CMK (cell line): ENCODE measurements at places on chromosomes 2 and 18.

GRCh38 chr2:164624316-164624715, 3.0 kb upstream of the GRB14 start:
- DNase-seq, result no peak

DNA sequence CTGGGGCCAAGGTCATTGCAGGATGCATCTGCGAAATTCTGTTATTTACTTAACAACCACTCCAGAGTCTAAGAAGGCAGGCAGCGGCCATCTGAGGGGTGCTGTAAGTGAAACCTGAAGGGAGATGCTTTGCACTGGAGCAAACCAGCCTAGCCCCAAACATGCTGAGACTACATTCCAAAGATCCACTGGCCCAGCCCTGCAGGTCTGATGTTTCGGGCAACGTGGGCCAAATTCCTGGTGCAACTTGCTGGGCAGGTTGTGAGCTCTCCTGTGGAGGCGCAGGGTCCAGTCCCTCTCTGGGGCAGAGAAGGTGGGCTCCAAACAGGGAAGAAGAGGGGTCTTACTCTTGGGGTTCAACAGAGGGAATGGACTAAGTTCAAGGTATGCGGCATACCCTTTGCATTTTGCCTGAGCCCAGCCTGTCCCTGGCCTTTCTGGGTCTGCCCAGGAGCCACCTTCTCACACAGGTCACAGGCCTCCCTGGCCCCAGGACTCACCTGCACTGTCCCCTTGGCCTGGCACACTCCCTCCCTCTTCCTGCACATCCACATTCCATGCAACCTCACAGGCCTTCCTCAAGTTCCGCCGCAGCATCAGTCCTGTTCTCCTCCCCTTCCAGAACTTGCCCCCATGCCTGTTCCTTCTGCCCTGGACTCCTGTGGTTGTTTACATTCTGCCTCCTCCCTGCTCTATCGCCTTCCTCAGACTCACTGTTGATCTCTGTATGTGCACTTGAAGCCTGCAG, 5.1 kb upstream of the MAL start:
- DNase-seq, result no peak

- DNase-seq, result no peak
These were observed 214.3 kb upstream of the APCDD1 start for GRCh38 chr18:10239991-10240634.

DNA sequence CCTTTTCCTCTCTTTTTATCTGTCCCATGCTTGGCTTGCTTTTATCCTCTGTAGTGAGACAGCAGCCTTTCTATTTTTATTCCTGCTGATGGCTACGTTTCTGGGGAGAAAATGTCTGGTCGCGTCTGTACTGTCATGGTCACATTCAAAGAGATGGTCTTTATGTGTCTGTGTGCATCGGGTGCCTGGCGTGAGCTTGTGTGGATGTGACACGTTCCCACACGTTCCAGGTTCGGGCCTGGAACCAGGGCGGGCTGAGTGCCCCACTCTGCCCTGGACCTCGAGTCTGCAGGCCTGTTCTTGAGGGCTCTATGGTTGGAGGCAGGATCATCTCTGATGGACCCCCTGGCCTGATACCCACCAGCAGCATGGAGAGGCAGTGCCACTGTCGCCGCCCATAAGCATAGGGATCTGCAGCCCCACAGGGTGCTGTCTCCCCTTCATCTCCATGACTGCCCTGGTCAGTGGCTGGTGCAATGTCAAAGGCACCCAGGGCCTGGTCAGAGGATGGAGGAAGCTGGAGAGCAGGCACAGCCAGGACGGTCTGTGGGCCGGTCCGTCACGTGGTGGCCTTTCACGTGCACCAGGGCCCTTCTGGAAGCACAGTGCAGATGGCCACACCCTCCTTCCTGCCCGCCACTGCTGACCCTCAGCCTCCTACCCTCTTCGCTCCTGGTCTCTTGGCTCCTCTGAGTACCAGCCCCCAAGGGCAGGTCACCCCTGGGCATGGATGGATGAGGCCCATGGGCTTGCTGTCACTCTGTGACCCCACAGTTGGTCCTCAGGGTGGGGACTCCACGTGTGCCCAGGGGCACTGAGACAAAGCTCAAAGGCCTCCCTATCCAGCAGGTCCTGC, 149.2 kb upstream of the TWIST2 start:
- DNase-seq, result no peak

- DNase-seq, result no peak
These were observed 223.9 kb downstream of the MBD5 start for GRCh38 chr2:148244593-148245292.

DNA sequence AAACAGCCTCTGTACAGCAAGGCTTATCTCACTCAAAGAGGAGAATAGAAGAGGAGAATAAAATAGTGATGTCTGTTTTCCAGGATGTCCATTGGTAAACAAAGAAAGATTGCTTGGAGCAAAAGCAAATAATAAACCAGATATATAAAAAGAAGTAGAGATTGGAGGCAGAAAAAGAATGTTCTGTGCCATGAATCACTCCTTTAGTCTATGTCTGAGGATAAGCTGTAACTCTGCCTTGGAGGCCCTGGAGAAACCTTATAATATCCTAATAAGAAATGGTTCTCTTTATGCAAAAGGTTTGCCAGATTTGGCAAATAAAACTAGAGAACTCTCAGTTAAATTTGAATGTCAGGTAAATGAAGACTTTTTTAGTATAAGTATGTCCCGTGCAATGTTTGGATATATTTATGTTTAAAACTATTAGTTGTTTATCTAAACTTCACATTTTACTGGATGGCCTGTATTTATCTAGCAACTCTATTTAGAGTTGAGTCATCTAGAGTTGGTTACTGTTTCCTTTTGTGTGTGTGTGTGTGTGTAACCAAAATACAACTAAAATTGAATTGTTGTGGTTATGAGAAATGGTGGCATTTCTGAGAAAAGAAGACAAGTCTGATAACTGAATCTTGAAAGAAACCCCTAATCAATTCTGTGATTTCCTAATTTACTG, 510.3 kb upstream of the SETBP1 start:
- no peak for DNase-seq
